CD4-positive, alpha-beta memory T cell (primary cell): ENCODE measurements at places on chromosomes 6 and 20. TPM values are rescaled to one million over a fixed set of nuclear protein-coding genes. Genes with fewer than 3 reads are reported as not detected.

DNA sequence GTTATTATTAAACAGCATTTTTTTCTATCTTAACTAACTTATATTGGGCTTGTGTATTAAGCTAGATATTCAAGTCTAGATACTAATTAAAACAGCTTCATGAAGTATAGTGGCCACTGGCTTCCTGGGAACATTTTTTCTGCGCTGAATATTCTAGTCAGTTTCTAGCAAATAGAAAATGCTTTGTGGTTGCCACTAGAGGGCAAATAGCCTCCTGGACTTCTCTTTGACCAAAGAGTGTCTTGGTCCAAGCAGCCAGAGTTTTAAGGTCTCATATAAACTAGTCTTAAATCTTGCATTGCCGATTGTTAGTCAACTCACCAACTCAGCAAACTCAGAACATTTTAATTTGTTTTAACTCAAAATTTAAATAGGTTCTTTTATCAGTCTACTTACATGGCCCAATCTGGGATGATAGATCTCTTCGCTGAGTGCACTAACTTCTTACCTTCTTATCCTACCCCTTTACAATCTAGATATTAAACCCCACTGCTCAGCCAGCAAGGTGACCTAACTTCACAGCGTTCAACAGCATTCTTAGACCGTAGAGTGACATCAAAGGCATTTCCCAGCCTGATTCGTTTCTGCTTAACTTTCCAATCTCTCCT lies 24.6 kb upstream of the ID4 start:
- no peak for DNase-seq

DNA sequence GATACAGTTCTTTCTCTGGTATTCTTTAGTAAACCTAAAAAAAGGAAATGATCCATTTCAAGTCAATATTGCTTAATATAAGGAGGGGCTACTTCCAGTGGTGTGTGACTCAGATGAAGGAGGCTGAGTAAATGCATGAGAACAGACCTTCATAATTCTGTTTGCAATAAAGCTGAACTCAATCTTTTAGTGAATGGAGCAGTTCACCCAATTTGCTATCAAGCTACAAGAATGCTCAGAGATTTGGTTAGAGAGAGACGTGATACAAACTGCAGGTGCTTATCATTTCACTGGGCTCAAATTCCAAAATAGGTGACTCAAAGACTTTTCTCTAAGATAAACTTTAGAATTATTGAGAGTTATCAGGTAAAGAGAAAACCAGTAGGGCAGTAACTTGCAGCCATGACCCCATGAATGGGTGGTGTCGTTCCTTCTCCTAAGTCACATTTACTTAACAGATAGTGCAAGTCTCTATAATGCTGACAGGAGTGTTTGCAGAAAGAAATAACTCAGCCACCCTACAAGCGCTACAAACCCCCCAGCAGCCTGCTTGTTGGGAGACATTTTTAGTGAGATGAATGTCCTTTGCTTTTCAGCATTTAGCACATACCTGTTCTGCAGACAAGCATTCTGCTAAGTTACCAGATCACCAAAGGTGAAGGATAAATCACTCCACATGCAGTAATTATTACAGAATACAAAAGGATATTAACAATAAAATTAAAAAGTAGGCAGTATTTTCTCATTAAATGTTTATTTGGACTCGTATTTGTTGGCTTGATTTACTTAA lies 16.4 kb upstream of the BLOC1S5 start:
- DNase-seq: no peak

GRCh38 chr6:16602035-16602434 lies 159.2 kb downstream of the ATXN1 start:
- DNase-seq: no peak

- DNase-seq: no peak
These were observed 96.3 kb upstream of the NEDD9 start for GRCh38 chr6:11328613-11329247.

DNA sequence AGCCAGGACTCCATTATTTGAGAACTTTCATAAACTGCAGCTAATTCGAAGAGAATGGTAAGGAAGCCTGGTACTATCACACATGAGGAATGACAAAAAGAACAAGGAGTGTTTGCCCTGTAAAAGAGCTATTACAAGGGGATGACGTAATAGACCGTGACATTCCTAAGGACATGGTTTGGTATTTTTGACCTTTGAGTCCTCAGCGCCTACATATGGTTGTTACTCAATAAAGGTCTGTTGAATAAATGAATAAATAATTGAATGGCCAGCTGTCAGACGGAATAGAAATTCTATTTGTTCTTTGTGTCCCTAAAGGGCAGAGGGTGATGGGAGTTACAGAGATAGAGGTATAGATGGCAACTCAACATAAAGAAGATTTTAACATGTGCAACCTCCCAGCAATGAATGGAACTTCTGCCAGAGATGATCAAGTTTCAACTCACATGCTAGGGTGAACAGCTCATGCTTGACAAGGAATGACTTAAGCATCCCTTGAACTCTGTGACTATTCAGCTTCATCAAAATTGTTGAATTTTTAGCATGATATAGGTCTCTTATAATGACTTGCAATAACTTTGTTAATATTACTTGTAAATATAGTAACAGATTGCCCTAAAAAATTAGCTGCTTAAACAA lies 115.4 kb downstream of the TENT5A start:
- DNase-seq: no peak

GRCh38 chr6:151113641-151114040 lies 126.1 kb upstream of the AKAP12 start:
- no peak for DNase-seq

DNA sequence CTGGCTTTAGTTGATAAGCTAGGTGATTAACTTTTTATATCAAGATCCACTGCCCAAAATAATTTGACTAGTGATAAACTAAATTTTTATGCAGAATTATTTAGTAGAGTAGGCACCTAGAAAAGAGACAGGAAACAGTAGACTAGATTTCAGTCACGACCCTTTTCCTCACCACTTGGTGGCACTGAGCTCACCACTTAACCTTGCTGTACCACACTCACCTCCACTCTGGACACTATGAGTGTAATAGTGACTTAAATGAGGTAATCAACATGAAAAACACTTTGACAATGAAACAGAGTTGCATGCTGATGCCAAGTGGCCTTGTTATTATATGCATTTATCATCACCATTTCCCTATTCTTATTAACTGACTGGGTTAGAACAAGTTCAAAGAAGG lies 730.4 kb downstream of the KIF16B start:
- no peak for DNase-seq

GRCh38 chr6:123636282-123636681 lies 468 bp downstream of the TRDN start:
- DNase-seq: no peak

GRCh38 chr6:12893036-12893435 lies 176.5 kb downstream of the PHACTR1 start:
- no peak for DNase-seq

GRCh38 chr6:160733050-160733646 lies 31.1 kb downstream of the PLG start:
- DNase-seq: peak; percentile 18

DNA sequence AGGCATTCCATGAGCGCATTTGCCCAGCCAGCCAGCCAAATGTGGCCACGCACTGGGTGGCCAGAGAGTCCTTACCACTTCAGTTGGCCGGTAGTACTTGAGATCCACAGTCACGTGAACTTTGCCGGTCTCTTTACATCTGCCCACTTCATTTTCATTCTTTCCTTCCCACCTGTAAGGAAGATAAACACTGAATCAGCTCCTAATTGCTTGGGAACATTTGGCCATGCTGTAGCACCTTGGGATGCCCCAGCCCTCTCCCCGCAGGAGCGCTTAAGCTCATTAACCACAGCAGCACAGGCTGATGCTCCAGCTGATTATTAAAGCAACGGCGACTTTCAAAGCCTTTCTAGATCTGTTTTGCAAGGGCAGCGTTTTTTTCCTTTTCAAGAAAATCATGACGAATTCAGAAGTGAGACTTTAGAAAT lies 116.6 kb downstream of the FOXC1 start:
- no peak for DNase-seq

GRCh38 chr6:170082531-170083187 lies 208.2 kb downstream of the DLL1 start:
- DNase-seq: no peak

DNA sequence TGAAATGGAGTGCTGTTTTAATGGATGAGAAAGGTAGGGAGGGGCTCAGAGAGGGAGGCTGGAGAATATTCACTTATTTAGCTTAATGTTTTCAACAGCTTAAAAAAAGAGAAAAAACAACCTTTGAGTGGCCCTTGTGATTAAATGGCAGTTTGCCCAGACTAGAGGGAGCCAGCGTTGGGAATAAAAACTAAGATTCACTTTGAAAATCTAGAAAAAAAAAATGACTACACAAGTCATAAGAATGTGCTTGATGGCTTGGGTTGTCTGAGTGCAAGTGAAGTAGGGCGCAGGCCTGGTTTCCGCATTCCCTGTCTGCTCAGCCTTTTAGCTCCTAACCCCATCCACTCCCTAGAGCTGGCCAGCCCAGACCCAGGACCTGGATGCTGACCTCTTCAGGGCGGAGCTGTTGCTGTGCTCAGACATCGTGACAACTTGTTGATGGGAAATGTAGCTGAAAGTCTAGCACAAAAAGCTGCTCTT lies 28.9 kb downstream of the UTRN start:
- no peak for DNase-seq

DNA sequence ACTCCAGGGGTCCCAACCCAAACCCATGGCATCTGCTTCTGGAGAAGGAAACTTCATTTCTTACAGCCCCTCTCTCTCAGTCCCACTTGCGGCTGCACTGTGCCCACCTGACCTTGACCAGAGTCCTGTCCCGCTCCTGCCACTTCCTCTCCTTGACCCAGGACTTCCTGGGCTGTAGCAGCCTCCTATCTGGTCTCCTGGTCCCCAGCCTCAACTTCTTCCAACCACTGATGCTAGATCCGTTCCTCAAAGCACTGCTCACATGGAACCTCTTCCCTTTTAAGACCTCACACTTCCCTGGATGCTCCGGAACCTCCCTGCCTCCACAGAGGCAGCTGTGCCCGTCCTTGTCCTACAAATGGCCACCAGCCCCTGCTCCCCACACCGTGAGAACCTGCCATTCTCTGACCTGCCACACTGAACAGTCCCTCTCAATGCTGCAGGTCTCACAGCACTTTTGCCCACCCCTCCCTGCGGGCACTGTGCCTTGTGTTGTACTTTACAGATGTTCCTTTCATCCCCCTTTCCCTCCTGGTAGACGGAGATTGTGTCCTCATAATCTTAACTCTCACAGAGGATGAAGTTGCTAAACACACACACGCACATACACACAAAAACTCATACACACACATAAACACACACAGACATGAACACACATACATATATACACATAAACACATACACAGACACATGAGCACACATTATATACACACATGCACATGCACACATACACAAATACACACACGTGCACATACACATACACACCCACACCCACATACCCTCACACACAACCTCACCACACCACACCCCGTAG lies 59.6 kb upstream of the NXT1 start:
- DNase-seq: no peak

DNA sequence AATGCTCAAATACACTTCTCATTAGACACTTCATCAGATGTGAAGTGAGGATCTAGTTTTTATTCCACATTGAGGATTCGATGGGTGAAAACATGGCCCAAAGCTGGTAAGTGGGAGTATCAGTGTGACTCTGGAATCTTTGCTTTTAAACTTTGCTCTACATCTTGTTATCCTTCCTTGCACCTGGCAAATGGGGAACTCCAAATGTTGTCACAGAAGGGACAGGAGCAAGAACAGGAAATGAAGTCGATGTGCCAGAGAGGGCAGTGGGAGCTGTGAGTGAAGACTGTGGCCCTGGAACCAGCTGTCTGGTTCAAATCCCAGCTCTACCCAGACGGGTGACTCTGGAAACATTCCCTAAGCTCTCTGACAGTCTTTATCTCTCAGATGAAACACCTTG lies 86.7 kb upstream of the AGPAT4 start:
- DNase-seq: no peak

- DNase-seq: no peak
These were observed 1082.4 kb upstream of the FLRT3 start for GRCh38 chr20:15419856-15420255.

- peak; percentile 60 for DNase-seq
These were observed 40.8 kb downstream of the ELMO2 start for GRCh38 chr20:46365487-46366220.

- DNase-seq: no peak
These were observed 35.9 kb downstream of the MOXD1 start for GRCh38 chr6:132365281-132365907.

The RFX6 gene
- not detected for total RNA-seq

The SAPCD1 gene
- 3.7 TPM for total RNA-seq

The PHACTR1 gene
- 0.44 TPM for total RNA-seq

The MATN4 gene
- not detected for total RNA-seq

The TFAP2B gene
- not detected for total RNA-seq

The MOXD1 gene
- not detected for total RNA-seq

The OR12D3 gene
- not detected for total RNA-seq

The OPRM1 gene
- not detected for total RNA-seq

The KCNK16 gene
- not detected for total RNA-seq

The ME1 gene
- 0.67 TPM for total RNA-seq
